Jurkat, Clone E6-1 (cell line): ENCODE measurements at places on chromosomes 12 and 14.

- DNase-seq: peak; percentile 22
Measured at GRCh38 chr12:102948941-102949352, 8.5 kb upstream of the ASCL1 start.

DNA sequence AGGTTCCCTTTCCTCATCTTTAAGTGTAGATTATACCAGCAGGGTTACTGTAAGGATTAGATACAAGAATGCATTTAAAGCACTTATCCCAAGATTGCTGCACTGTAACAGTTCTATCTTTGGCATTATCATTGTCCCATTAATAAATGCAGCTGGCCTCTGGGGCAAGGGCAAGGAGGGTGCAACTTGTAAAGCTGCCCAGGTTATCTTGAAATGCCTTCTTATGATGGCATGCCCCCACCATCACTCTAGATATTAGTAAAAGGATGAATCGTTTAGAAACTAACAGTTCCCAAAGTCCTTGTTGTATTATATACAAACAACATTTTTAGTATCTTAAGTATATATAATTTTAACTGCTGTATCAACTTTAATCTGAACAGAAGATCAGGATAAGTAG is 6.8 kb downstream of the LTA4H start:
- DNase-seq: no peak

- no peak for DNase-seq
Measured at GRCh38 chr12:3097186-3097804, 20.1 kb downstream of the TSPAN9 start.

DNA sequence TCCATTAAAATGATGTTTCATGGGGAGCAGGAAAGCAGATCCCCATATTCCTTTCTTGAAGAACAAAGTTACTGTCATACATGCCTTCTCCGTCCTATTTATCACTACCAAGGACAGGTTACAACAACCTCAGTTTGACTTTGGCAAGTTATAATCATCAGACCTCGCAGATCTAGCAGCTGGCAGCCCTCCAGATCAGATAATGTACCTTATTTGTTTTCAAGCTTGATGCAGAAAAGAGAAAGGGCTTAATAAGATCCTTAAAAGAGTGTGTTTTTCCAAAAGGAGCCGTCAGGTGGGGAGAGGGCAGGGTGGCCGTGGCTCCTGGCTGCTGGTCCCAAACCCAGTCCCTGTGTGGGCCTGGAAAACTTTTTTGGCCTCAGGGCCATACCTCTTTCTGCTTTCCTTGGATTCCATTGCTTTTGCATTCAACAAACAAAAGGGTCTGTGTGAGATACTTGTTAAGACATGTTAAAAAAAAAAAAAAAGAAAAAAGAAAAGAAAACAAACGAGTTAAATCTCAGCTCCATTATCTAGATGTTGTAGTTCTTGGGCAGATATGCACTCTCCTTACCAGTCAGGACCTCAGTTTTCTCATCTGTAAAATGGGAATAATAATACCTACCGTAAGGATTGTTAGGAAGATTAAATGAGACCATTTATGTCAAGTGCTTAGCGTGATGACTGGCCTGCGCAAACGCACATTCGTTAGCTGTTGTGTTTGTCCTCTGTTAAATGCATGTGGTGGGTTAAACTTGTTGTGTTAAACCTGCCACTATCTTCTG is 64.6 kb downstream of the B4GALNT3 start:
- no peak for DNase-seq
